ENCODE measurements at places on chromosomes 16 and 17. TPM values are rescaled to one million over a fixed set of nuclear protein-coding genes. Genes with fewer than 3 reads are reported as not detected.

GRCh38 chr16:4625560-4626159 is 1.0 kb downstream of the MGRN1 start:
- DNase-seq = no peak

DNA sequence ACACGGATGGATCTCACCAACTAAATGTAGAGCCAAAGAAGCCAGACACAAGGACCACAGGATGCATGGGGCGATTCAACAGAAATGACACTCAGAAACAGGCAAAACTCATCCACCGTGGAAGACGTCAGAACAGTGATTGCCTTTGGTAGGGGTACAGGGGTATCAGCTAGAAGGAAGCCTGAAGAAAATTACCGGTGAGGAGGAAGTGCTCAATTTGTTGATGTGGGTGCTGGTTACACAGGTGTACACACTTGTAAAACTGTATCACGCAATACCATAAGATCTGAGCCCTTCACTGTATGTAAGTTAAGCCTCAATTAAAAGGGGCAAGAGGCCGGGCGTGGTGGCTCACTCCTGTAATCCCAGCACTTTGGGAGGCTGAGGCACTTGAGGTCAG is 226.1 kb downstream of the C16orf78 start:
- DNase-seq = no peak

ABCC6 gene
- 7.7 TPM for polyA plus RNA-seq

GRCh38 chr16:381789-382717 is at the start of gene PGAP6:
Gene PGAP6 (minus strand): TSS chr16:381978. CDS start chr16:381821, 157 bp downstream.
- peak; percentile 84 for DNase-seq

DNA sequence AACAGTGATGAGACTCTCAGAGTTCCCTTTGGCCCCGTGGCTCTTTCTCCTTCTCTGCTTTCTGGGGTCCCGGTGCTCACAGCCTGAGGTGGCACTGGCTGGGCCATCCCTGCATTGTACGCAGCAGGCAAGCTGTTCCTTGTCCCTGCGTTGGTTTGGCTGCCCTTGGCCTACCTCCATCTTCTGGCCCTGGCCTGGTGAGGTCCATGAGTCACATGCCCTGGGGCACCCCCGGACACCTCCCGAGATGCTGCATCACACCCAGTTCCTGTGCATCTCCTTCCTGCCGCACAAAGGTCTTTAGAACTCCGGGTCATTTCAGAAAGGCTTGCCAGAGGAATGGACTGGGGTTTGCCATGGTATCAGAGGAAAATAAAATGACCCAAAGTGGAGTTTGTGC is 9.5 kb downstream of the SULT1A2 start:
- DNase-seq = no peak

GRCh38 chr16:1823821-1824220 is 2.8 kb downstream of the HAGH start:
- DNase-seq = peak; percentile 73

- DNase-seq = no peak
These were observed 21.4 kb downstream of the NTAN1 start for GRCh38 chr16:15034266-15035162.

CDYL2 gene
- 0.77 TPM for polyA plus RNA-seq

GRCh38 chr16:12543700-12544476 is 259.8 kb downstream of the CPPED1 start:
- no peak for DNase-seq

SULT1A2 gene
- 2.1 TPM for polyA plus RNA-seq

DNA sequence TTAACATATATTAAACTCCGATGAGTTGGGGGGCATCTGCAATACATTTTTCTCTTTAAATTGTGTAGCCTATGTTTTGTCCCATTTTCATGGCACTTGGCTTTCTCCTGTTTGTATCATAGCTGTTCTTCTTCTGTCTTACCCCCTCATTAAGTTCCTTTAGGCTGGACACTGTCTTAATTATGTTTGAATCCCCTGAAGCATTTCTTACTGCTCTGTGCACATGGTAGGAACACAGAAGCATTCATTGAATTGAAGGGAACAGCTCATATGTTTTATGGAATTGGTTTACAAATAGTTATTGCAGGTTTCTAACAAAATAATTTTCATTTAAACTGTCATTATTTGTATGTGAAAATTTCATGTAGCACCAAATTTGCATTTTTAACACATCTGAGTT is 176.8 kb downstream of the TANC2 start:
- no peak for DNase-seq

DNA sequence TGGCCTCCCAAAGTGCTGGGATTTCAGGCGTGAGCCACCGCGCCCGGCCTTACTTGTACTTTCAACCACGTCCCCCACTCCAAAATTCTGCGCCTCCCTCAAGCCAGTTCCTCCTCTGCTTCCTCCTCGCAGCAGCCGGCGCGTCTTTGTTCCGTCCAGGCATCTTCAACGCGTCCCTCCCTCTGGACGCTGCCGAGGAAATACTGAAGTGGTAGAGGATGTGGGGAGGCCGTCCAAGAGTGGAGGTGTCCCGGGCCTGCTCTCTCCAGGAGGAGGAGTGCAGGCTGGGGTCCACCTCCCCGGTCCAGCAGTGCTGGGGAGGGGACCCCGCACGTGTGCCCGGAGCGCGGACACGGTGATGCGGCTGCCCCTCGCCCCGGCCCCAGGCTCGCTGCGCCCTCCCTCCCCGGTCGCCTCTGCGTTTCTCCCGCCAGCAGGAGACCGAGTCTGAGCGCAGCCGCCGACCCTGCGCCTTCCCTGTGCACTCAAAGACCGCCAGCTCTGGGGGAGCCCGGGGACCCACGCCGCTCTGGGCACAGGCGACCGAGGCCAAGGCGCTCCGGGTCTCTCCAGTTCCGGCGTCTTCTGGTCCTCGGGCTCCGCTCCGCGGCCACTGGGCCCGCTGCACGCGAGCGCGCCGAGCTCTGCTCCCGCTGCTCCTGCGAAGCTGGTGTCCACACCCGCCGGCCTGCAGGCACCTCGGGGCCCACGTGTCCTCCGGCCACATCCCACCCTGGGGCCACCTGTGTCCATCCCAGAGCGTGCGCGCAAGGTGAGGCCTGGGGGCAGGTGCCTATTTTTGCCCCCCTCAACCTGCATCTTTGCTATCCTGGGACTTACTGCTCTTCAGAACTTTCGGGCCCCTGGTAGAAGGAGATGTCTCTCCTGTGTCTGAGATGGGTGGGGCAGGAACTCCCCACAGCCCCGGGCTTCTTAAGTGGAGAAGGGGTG is 31.7 kb downstream of the OSBPL7 start:
- peak; percentile 82 for DNase-seq

HYDIN gene
- 0.57 TPM for polyA plus RNA-seq

GRCh38 chr16:19831678-19832077 is 53.0 kb downstream of the GPRC5B start:
- DNase-seq = no peak

DNA sequence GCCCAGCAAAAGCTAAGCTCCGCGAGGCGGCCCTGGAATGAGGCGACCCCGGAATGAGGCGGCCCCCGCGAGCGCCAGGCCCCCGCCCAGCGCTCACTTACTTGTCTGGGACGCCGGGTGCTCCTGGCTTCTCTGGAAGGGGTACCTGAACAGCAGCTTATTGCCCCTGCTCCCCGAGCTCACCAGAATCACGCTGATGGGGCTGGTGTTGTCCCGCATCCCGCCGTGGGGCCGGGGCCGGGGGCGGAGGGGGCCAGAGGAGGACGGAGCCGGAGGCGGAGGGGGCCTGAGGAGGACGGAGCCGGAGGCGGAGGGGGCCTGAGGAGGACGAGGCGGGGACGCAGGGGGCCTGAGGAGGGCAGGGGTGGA is 440 bp downstream of the NPRL3 start:
- DNase-seq = peak; percentile 65

CD68 gene
- 19.4 TPM for polyA plus RNA-seq

DNA sequence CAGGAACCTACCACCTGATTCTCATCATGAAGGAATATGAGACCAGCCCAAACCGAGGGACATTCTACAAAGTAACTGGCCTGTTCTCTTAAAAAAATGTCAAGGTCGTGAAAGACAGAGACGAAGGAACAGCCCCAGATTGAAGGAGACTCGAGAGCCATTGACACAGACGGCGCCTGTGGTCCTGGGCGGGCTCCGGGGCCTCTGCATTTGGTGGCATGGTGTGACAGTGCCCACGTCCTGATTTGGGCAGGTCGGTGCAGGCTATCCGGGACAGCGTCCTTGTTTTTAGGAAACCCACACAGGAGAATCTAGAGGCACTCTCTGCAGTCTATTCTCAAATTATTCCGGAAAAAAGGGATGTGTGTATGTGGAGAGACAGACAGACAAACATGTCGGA is 64.1 kb downstream of the ADCY9 start:
- DNase-seq = no peak

PARD6A gene
- polyA plus RNA-seq = 3.1 TPM

All from right cardiac atrium (tissue), 5 donors.